ENCODE measurements at places on chromosomes 7 and 10.
A peak's percentile ranks its signal among the peaks of the same experiment; 100 is the strongest.

DNA sequence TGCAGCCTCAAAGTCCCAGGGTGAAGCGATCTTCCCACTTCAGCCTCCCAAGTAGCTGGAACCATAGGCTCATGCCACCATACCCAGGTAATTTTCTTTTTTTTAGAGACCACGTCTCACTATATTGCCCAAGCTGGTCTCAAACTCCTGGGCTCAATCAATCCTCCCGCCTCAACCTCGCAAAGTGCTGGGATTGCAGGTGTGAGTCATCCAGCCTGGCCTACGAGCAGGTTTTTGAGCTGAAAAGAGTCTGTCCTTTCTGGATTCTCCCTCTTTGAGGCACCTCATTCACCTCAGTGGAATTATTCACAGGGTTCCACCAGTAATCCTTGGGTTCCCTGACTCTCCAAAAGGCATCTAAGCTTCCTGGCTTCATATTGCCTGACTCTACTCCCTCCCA is 7.6 kb upstream of the LEP start:
- no peak for DNase-seq

- DNase-seq, result peak; percentile 57
Observed at GRCh38 chr10:69449841-69450240, 1.4 kb upstream of the TSPAN15 start.

DNA sequence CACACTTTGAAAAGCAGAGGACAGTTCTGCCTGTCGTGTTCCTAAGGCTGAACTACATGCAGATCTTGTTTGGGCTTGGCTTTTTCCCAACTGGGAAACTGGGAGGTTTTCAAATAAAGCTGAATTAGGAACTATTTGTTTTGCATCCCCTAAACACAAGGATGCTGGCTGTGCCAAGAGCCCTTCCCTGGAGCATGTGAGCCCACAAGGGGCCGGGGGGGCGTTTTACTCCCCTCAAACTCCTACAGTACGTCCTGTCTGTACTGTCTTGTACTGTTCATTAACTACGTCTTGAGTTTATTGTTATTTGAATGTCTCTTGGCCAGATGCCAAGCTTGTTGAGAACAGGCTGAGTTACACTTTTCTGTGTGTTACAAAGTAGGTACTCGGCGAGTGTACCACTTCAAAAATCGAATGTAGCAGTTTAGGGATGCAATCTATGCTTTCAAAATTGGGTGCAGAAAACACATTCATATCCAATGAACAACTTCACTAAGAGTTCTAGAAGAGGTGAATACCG is 94.9 kb downstream of the GFRA1 start:
- no peak for DNase-seq

DNA sequence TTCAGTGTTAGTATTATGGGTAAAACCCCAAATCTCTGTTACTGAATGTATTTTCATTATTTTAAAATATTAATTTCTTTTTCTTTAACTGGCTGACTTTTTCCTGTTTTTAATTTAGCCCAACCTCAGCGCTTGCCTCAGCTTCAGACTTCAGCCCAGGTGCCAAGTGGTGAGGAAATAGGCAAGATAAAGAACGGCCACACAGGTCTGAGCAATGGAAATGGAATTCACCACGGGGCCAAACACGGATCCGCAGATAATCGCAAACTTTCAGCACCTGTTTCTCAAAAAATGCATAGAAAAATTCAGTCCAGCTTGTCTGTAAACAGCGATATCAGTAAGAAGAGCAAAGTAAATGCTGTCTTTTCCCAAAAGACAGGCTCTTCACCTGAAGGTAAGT is 57.5 kb downstream of the MDFIC start:
- no peak for DNase-seq

DNA sequence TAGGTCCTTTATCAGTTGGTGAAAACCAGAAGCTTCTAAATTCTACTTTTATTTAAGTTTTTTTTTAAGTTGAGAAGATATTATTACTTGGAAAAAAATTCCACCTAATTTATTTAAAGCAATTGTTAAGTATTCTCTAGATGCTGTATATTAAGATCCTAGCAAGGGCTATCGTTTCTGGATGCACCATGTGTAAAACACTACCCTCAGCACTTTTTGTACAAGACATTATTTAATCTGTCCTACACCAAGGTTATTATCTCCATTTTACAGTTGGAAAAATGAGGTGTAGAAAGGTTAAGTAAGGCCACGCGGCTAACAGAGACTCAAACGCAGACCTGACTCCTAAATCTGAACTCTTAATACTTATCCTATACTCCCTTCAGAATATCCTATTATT is 19.8 kb downstream of the RAB11FIP2 start:
- DNase-seq, result no peak

DNA sequence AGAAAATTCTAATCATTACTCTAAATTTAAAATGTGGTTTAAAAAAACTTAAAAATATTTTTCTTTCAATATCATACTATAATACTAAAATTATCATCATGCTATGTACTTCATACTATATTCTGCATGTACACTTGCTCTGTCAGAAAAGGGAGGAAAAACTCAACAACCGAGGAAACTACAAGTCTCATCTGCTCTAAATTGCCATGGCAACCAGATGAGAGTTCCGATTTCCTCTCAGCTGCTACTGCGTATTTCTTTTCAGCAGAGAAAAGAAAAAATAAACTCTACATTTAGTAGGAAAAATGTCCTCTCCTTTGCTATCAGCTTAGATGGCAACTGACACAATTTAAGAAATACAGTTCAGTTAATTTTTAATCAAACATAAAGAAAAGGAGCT is 178.9 kb downstream of the SRPK2 start:
- no peak for DNase-seq

DNA sequence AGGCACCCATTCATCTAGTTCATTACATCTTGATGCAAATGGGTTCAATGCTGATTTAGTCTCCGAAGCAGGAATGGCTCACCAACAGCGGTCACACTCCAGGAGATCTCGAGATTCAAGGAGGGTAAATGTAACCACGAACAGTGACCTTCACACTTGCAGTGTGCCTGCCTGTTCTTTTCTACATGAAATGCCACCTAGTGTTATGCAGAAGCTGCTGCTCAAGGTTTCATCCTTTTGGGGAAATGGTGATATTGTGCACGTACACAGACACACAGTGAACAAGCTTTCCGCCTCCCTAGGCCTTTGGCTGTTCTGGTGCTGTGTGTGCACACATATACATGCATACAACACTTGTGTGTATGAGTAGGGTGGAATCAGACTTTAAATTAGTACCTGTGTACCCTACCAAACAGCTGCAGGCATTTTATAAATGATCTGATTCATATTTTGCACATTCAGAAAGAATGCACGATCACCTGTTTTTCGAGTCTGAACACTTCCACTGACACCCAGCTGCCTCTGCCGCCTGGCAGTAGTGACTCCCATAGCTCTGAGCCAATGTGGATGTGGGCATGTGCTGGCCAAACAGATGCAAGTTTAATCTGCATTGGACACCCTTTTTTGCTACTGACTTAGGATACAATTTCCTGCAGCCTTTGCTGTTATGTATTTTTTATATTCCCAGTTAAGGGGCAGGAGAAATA is 100.5 kb downstream of the TACC2 start:
- DNase-seq, result no peak

- no peak for DNase-seq
Observed at GRCh38 chr10:73841526-73842285, 30.3 kb upstream of the NDST2 start.

DNA sequence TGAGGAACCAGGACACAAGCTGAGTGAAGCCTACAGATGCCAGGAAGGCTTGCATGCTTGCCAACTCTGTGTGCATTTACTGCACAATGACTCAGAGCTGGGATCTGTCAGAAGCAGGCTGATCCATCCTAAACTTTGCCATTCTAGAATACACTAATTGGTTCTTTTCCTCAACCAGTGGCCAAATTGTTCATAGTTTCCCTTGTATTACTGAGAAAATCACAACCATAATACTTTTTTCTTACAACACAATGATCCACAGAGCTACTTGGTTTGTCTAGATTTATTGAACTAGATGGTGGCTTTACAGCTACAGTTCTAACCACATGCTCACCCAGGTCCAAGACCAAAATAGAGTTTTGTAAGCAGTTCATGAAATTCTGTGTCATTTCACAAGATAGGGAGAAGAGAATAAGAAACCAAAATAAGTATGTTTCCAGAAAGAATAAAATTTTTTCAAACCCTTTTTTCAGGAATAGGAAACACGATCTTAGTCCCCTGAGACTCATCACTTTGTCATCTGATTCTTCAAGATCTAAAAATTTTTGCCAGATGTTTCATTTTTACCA is 21.0 kb upstream of the LRRC17 start:
- no peak for DNase-seq

DNA sequence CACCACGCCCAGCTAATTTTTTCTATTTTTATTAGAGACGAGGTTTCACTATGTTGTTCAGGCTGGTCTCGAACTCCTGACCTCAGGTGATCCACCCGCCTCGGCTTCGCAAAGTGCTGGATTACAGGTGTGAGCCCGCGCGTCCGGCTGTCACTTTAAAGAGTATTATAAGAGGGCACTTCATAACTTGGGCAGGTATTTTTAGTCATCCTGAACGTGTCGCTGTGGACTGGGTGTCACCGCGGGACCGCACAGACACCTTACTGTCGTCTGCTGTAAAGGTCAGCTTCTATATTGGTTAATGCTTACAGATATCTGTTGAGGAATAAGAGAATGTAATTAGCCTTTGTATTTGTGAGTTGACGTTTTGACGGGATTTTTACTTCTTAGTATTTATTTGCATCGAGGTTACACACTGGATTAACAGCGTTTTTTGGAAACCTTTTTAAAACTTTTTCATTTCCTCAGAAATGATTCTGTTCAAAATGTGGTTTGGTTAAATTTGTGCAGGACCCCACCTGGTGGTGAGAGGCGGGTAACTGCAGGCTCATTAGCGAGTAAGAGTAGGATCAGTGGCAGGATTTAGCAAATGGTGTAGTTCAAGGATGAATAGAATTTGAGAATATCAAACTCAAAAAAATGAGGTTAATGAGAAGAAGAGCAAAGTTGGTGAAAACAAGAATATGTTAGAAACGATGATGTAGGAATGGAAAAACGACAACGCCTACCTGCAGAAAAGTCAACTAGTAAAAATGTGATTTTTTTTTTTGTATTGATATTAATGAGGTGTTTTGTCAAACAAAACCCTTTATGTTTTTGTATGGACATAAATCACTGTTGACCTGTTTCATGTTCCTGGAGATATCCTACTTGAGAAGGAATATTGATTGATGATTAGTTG is 3.2 kb downstream of the DNAJB6 start:
- peak; percentile 70 for DNase-seq

GRCh38 chr10:77635402-77636227 is 2.0 kb downstream of the KCNMA1 start:
- DNase-seq, result no peak

DNA sequence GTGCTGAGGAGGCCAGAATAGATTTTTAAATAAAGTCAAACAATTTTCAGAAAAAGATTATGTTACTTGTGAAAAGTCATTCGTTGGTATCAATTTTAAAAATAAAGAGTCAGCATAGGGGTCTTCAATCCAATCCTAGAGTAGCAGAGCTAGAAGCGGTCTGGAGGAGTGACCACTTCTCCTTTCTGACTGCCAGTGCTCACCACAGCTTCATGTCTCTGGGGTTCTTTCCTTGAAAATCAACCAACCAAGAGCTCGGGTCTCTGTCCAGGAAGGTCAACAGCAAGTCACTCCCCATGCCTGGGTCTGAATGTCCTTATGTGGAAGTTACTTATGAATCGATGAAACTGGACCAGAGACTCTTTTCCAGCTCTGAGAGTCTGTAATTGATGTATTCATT is 14.3 kb downstream of the PTPRN2 start:
- DNase-seq, result no peak

- no peak for DNase-seq
Observed at GRCh38 chr7:148711191-148712102, 12.7 kb downstream of the CUL1 start.

- no peak for DNase-seq
Observed at GRCh38 chr7:139726485-139726869, 51.3 kb downstream of the HIPK2 start.

DNA sequence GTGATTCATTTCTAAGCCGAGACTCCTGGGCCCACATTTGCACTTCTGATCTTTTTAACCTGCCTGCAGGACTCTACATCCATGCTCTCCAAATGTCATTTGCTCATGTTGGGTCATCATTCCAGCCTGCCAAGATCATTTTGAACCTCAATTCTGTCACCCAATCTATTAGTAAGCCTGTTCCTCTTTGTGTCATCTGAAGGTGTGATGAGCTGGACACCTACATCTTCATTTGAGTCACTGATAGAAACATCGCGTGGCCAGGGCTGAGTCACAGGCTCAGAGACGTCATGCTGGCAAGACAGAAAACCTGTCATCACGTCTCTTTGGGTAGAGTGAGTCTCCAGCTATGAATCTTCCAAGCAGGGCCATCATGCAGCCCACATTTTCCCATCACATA is 65.3 kb upstream of the SLF2 start:
- DNase-seq, result peak; percentile 80

Measured in activated CD4-positive, alpha-beta T cell treated with anti-CD3 and anti-CD28 coated beads, Interleukin-2, amount 50 U/mL, for 48 hours (primary cell).